Osteoblast (primary cell): ENCODE measurements at places on chromosomes 7 and 10. TPM values are rescaled to one million over a fixed set of nuclear protein-coding genes. Genes with fewer than 3 reads are reported as not detected.

The NEUROD6 gene
- not detected in 2 replicates for total RNA-seq

The UNCX gene
- total RNA-seq = not detected in 2 replicates

The CYP3A4 gene
- total RNA-seq = not detected in 2 replicates

The ZNF467 gene
- total RNA-seq = not detected in 2 replicates

The LEP gene
- total RNA-seq = under 0.01 and 0.36 TPM in 2 replicates

The CYTH3 gene
- 89.4 and 94.3 TPM in 2 replicates for total RNA-seq

The SLC13A4 gene
- total RNA-seq = 0.36 and 0.88 TPM in 2 replicates

The FAM25A gene
- not detected in 2 replicates for total RNA-seq

DNA sequence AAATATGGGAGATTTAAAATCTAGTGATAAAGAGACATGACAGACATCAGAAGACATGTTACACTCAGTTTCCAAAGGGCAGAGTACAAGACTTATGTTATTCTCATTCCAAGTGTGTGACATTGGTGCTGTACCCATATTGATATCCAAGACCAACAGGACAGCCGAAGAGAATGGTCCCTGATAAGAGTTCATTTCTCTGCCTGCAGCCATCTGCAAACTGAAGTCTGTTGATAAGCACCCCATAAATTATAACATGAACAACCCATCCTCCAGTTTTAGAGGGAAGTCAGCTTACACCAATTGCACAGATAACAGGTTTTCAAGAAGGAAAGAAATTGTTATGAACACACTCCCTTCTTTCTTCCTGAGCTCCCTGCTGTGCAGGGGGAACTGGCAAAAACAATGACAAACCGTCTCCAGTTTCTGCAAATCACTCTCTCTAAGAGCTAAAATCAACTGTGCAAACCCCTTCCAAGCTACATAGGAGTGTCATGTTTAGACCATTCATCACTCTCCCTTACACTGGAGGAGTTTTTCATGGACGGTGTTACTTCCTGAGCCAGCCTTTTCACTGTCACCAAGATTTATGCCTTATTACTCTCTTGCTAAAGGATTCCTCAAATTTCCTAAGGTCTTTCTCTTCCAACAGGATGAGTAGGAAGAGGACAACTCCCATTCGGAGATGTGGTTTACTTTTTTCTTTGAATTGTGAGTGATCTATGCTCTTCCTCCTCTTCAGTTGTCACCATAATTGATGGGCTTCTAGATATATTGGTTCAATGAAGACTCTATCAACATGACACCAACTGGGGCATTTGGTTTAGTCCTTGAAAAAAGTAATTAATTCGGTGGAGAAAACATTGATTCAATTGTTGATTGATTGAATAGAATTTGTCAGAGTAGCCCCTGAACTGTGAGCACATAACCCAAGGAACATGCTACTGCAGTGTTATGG is 80.3 kb upstream of the FAM171A1 start:
- no peak for DNase-seq

- DNase-seq = no peak
These were observed 337.0 kb downstream of the CRPPA start for GRCh38 chr7:16084370-16084769.

DNA sequence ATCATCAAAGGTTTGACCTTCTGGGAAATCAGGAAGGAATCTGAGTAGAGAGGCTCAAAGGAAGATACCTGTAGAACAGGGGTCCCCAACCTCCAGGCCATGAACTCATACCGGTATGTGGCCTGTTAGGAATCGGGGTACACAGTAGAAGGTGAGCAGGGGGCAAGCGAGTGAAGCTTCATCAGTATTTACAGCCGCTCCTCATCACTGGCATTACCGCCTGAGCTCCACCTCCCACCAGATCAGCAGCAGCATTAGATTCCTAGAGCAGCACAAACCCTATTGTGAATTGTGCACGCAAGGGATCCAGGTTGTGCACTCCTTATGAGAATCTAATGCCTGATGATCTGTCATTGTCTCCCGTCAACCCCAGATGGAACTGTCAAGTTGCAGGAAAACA is 158.5 kb upstream of the CACNA2D1 start:
- no peak for DNase-seq

DNA sequence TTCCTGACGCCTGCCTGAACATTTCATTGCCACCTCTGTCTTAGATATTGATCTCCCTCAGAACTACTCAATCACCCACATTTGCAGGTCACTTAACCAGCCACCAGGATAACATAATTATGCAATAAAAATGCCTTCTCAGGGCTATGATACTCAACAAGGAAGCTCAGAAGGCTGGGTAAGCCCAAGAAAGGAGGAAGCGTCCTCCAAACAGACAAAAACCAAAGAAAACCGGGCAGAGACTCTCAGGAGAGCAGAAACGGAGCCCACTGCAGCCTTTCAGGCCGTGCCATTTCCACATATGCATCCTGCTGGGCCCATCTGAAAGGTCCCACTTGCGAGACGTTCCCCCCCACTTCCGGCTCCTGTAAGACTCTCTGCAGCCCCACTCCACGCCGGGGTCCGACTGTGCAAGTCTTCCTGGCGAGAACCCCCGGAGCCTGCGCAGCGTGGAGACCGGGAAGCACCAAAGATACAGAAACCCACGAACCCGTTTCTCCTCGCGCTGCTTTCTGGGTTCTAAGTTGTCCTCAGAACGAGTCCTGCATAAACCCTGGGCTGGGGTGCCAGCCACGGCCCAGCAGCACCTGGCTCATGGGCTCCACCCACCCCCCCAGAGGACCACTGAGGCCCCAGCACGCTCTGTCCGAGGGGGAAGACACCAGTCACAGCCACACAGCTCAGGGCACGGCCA is 83.7 kb downstream of the DIP2C start:
- no peak for DNase-seq

DNA sequence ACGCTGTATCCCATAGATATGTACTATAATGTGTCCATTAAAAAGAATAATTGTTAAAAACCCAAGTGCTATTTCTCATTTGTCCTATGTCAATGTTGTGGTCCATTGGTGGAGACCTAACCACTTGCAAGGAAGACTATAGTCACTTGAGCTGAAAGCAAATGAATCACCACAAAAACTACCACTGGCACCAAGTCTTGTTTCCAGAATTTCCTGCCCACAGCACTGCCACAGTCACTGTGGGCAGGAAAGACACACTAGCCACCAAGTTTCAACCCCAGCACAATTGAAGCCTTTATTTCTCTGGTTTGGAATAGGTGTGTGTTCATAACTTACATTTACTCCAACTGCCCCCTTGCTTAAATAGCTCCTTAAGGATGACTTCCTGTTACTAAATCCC is 12.4 kb downstream of the DIP2C start:
- peak; percentile 88 for DNase-seq

GRCh38 chr10:49595003-49595712 is 15.0 kb upstream of the SLC18A3 start:
- DNase-seq = peak; percentile 58

- DNase-seq = peak; percentile 88
These were observed 177.9 kb upstream of the PLXDC2 start for GRCh38 chr10:19638182-19638895.

GRCh38 chr7:42233695-42234331 is 3.2 kb downstream of the GLI3 start:
- DNase-seq = peak; percentile 62

DNA sequence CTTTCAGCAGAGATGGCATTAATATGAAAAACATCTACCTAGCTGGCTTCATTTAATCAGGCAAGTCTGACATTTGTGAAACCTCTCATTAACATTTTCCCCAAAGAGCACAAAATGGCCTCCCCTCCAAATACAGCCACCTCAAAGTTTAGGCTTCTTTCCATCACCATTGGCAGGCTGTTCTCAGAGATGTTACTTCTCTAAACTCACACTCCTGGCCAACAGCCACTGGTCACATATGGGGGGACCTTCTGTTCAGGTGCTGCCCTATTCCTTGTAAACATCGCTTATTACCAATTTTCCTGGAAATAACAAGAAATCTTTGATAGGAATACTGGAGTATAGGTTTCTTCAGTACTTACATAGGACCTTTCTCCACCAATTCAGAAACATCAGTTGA is 69.5 kb downstream of the GBF1 start:
- DNase-seq = no peak

DNA sequence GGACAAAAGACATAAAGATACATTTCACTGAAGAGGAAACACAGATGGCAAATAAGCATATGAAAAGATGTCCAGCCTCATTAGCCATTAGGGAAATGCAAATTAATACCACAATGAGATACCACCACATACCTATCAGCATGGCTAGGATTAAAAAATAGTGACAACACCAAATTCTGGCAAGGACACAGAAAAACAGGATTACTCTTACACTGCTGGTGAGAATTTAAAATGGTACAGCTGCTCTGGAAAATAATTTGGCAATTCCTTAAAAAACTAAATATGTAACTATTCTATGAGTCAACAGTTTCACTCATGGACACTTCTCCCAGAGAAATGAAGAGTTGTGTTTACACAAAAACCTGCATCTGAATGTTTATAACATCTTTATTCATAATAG is 121.1 kb downstream of the C10orf90 start:
- no peak for DNase-seq

DNA sequence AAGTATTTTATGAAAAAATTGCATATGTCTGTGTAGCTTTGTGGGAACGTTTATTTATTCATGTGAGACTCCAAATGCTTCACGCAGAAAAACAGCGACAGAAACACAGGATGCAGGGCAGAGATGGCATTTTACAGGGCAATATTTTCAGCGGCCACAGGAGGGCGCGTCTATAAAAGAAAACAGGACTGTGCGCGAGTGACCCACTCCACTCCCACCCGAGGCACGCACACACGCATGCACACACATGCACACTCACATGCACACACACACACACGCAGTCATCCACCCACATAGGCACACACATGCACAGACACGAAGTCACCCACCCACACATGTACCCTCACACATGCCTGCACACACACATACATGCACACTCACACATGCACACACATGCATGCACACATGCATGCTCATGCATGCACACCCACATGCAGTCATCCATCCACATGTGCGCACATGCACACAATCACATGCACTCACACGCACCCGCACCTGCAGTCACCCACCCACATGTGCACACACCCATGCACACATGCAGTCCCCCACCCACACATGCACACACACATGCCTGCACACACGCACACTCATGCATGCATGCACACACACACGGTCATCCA is 96.3 kb downstream of the DNAJB6 start:
- DNase-seq = peak; percentile 94

DNA sequence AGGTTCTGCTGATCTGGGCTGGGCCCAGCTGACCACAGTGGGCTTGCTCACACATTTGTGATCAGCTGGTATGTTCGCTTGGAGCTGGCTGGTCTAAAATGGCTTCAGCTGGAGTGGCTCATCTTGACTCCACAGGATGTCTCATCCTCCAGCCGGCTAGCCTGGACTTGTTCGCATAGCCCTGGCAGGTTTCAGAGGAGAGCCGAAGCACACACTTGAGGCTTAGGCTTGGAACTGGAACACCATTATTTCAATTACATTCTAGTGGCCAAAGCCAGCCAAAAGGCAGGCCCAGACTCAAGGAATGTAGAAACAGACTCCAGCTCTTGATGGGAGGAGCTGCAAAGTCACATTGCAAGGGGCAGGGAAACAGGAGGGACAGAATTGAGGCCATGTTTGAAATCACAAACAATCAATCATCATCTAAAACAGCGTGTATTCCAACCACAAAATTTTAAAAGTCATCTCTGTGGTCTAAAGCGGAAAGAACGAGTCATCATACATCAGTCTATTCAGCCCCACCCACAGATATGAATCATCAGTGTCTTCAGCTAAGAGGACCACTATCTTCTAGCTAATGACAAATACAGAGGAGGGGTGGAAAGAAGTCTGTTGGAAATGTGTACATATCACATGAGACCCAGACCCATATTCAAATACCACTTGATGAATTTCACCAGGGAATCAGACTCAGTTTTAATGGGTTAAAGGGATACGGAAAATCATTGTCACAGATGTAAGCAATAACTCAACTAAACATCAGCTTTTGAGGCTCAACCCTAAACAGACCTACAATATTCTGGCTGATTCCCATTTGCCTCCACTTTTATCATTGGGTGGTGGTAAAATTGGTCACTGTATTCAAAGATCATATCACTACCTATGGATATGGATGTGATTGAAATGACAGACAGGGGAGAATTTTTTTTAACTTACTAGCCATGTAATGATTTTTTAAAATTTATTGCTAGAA is 139.0 kb upstream of the MKLN1 start:
- peak; percentile 57 for DNase-seq
